ENCODE measurements at places on chromosomes 4 and X.
A peak's percentile ranks its signal among the peaks of the same experiment; 100 is the strongest.

- no peak overlapping the region for H3K4me3 ChIP-seq
- no peaks in the 10 kb centered on the region for H3K36me3 ChIP-seq
- H3K27me3 ChIP-seq = no peaks in the 10 kb centered on the region
- no peaks in the 10 kb centered on the region for H3K4me1 ChIP-seq
Measured at GRCh38 chrX:82087699-82088098, 885.8 kb downstream of the SH3BGRL start.

DNA sequence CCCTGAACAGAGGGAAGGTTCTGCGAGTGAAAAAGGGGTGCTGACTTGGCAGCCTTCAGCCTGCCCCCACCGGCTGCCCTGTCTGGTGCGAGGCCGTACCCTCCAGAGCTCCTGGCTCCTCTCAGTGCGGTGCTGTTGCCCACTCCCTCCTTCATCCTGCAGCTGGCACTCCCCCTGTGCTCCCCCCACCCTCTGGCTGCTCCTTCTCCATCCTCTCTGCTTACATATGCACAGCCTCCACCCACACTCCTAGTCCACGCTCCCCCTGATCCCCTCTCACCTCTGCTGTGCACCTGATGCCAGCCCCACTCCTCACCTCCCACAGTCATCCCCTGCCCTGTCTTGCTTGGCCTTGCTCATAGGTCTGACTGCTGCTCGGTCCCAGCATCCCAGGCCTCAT lies 9.9 kb downstream of the MAN2B2 start:
- no peak for DNase-seq
- no peak overlapping the region for H3K4me3 ChIP-seq
- no peak overlapping the region for H3K27ac ChIP-seq
- no peaks in the 10 kb centered on the region for H3K36me3 ChIP-seq

DNA sequence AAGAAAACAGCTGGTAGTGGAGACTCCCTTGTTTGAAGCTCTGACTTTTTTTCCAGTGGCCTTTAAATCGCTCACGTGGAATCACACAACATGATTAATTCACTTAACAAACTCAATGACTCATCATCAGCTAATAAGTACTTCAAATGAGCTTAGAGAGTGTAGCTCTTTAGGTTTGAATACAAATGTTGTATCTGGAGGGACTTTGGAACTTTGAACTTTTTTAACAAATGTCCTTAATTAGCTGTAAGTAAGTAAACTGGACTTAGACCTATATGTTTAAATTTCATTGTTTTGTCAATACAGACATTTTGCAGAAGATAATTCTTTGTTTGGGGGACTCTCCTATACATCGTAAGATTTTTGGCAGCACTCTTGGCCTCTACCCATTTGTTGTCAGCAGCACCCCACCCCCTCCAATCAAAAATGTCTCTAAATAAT lies 581.1 kb downstream of the SPRY1 start:
- H3K4me1 ChIP-seq = no peaks in the 10 kb centered on the region
- H3K4me3 ChIP-seq = no peak overlapping the region
- no peak for DNase-seq
- H3K27ac ChIP-seq = no peak overlapping the region
- H3K27me3 ChIP-seq = no peaks in the 10 kb centered on the region

DNA sequence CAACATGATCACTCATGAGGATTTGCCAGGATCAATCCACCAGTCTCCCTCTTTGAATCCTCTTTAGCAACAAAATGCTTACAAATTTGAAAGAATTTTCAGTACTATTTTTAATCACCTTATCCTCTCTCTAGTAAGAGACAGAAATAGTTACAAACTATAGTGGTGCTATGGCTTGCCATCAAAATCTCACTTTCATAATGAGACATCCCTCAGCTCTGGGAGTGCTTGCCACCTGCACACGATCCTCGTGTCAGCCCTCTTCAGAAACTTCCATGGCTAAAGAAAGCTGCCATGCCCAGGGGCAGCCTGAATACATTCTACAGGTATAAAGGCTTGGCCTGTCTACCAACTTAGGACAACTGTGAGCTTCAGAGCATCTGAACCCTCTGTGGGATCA lies 5.1 kb upstream of the DHX15 start:
- H3K27me3 ChIP-seq = no peaks in the 10 kb centered on the region
- H3K4me3 ChIP-seq = no peak overlapping the region
- H3K27ac ChIP-seq = no peak overlapping the region
- H3K36me3 ChIP-seq = no peaks in the 10 kb centered on the region
- no peak for DNase-seq

DNA sequence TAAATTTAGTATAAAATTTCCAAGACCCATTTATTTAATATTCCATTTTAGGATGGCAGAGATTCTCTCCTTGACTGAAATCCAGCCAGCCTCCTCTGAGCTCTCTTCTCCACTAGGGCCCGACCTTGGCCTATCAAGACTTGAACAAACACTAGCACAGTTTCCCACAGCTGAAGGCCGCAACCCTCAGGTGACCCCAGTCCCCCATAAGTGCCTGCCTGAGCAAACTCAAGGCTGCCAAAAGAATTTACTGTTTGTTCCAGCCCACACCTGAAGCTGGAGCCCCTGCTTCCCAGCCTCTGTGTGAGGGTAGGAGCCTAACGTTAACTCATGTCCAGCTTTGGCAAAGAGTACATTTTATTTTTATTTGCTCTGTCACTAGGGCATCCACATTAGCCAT lies 629.0 kb upstream of the ZFP42 start:
- no peak overlapping the region for H3K4me3 ChIP-seq
- H3K27me3 ChIP-seq = no peaks in the 10 kb centered on the region
- DNase-seq = no peak
- no peaks in the 10 kb centered on the region for H3K4me1 ChIP-seq
- H3K27ac ChIP-seq = no peak overlapping the region
- H3K36me3 ChIP-seq = no peaks in the 10 kb centered on the region

- H3K36me3 ChIP-seq = peaks cover 3% of the 10 kb centered on the region
- H3K27ac ChIP-seq = no peak overlapping the region
- no peaks in the 10 kb centered on the region for H3K4me1 ChIP-seq
Measured at GRCh38 chr4:41665636-41666207, 82.8 kb downstream of the PHOX2B start.

DNA sequence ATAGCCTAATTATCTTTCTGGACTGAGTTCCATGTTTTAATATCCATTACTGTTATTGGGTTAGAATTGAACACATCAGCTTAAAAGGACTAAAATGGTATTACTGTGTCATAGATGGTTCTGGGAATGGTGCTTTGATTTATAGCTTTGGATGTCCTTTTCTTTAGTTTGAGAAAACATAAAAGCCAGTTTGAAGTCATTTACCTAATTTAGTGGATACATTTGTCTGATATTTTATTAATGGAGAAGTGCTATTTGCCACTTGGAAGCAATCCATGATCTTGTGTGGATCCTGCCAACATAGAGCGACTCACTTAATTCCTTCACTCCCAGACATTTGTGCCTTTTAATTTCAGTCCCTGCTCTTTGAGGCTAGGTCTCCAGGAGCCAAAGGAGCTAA lies 212.4 kb upstream of the PACRGL start:
- no peaks in the 10 kb centered on the region for H3K27me3 ChIP-seq
- H3K4me3 ChIP-seq = no peak overlapping the region
- DNase-seq = no peak
- H3K36me3 ChIP-seq = no peaks in the 10 kb centered on the region
- no peaks in the 10 kb centered on the region for H3K4me1 ChIP-seq

GRCh38 chr4:100306018-100306417 lies 115.8 kb upstream of the DDIT4L start:
- no peaks in the 10 kb centered on the region for H3K27me3 ChIP-seq
- no peaks in the 10 kb centered on the region for H3K36me3 ChIP-seq
- DNase-seq = no peak
- no peak overlapping the region for H3K27ac ChIP-seq
- H3K4me1 ChIP-seq = no peaks in the 10 kb centered on the region

DNA sequence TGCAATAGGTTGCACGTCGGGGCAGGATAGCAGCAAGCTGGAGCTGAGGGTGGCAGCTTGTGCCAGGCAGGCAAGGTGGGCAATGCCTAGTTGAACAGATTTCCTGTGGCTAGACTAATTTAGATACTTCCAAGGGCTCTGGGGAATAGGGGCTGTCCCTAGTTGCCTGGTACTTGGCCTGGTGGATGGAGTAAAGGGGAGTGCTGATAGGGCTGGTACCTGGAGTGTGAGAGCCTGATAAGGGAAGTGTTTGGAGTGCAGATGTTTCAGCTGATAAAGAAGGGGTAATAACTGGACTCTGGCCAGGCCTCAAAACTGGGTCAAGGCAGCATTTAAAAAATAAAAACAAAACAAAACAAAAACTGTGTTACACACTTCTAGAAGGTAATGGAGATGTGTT lies 665.5 kb downstream of the CCSER1 start:
- H3K4me1 ChIP-seq = no peaks in the 10 kb centered on the region
- H3K4me3 ChIP-seq = no peak overlapping the region
- H3K27me3 ChIP-seq = no peaks in the 10 kb centered on the region
- no peaks in the 10 kb centered on the region for H3K36me3 ChIP-seq

- H3K4me3 ChIP-seq = no peak overlapping the region
- H3K27ac ChIP-seq = no peak overlapping the region
- H3K4me1 ChIP-seq = no peaks in the 10 kb centered on the region
- H3K36me3 ChIP-seq = no peaks in the 10 kb centered on the region
- no peak for DNase-seq
Measured at GRCh38 chrX:69173906-69174305, 8.7 kb upstream of the PJA1 start.

GRCh38 chrX:130830599-130831346 lies 72.2 kb downstream of the ENOX2 start:
- no peak overlapping the region for H3K4me3 ChIP-seq
- DNase-seq = no peak
- H3K4me1 ChIP-seq = no peaks in the 10 kb centered on the region
- no peak overlapping the region for H3K27ac ChIP-seq
- H3K36me3 ChIP-seq = no peaks in the 10 kb centered on the region

DNA sequence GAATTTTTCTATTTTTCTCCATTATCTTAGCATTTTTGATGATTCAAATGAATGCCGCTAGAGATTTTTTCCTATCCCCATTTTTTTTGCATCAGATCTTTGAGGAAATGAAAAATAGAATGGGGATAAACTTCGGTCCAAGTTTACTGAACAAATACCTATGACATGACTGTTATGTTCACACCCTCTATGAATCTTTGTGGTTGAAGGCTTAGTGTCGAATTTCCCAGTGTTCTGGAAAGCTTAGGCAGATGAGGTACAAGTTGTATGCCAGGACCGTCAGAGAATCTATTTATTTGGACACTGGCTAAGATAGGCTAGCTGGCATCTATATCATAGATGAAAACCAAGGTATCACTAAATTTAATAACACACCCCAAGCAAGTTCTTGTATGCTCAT lies 123.4 kb downstream of the SPCS3 start:
- H3K4me1 ChIP-seq = no peaks in the 10 kb centered on the region
- DNase-seq = no peak
- H3K27me3 ChIP-seq = no peaks in the 10 kb centered on the region
- no peaks in the 10 kb centered on the region for H3K36me3 ChIP-seq

- H3K27ac ChIP-seq = no peak overlapping the region
- H3K4me1 ChIP-seq = no peaks in the 10 kb centered on the region
- no peak overlapping the region for H3K4me3 ChIP-seq
Measured at GRCh38 chr4:150402871-150403272, 179.1 kb upstream of the MAB21L2 start.

GRCh38 chr4:105148356-105148755 lies 1.7 kb downstream of the TET2 start:
- no peaks in the 10 kb centered on the region for H3K27me3 ChIP-seq
- no peaks in the 10 kb centered on the region for H3K36me3 ChIP-seq
- no peak for DNase-seq
- no peak overlapping the region for H3K27ac ChIP-seq
- H3K4me1 ChIP-seq = peaks cover 7% of the 10 kb centered on the region
- H3K4me3 ChIP-seq = peak overlapping the region; percentile 81

GRCh38 chr4:90926957-90927356 lies 799.8 kb downstream of the CCSER1 start:
- H3K4me3 ChIP-seq = no peak overlapping the region
- H3K27ac ChIP-seq = no peak overlapping the region
- no peaks in the 10 kb centered on the region for H3K27me3 ChIP-seq
- no peaks in the 10 kb centered on the region for H3K36me3 ChIP-seq
- H3K4me1 ChIP-seq = no peaks in the 10 kb centered on the region
- no peak for DNase-seq

DNA sequence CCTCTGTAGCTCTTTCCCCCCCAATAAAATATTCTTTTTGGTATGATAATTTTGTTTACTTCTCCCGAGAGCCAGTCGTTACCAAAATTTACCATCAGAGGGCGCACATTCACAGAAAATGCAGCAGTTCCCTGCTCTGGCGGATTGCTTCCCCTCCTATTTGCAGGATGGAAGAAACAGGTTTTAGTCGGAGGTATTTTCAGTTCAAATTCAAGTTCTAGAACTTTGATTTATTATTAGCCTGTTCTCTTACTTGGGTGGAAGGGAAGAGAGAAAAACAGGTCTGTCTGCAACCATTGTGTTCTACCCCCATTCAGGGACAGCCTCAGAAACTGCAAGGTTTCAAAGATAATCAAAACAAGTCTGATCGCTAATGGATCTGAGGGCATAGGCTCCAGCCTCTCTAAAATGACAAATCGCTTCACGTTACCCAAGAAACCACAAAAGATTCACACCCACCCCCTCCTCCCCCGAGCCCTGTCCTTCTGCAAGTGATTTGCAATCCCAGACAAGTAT lies 263.8 kb upstream of the RPS6KA3 start:
- no peak overlapping the region for H3K27ac ChIP-seq
- H3K4me1 ChIP-seq = no peaks in the 10 kb centered on the region
- peak; percentile 26 for DNase-seq
- peak overlapping the region; percentile 7 for H3K4me3 ChIP-seq

GRCh38 chrX:65985922-65986588 lies 53.8 kb downstream of the VSIG4 start:
- H3K27me3 ChIP-seq = no peaks in the 10 kb centered on the region
- H3K36me3 ChIP-seq = no peaks in the 10 kb centered on the region
- H3K4me1 ChIP-seq = no peaks in the 10 kb centered on the region

- no peaks in the 10 kb centered on the region for H3K36me3 ChIP-seq
- no peak overlapping the region for H3K27ac ChIP-seq
- H3K27me3 ChIP-seq = no peaks in the 10 kb centered on the region
- DNase-seq = no peak
Measured at GRCh38 chr4:79982601-79983322, 90.3 kb downstream of the ANTXR2 start.

GRCh38 chrX:39144956-39145355 lies 343.7 kb downstream of the MID1IP1 start:
- no peak for DNase-seq
- H3K4me1 ChIP-seq = no peaks in the 10 kb centered on the region
- no peaks in the 10 kb centered on the region for H3K27me3 ChIP-seq
- H3K27ac ChIP-seq = no peak overlapping the region

GRCh38 chrX:50813843-50814661 lies at the start of gene SHROOM4:
TSS of gene SHROOM4 (minus strand) at chrX:50814194. CDS start at chrX:50814018, 176 bp downstream.
- H3K36me3 ChIP-seq = no peaks in the 10 kb centered on the region
- peak within 1 kb of the TSS; percentile 69 for H3K27ac ChIP-seq
- peak within 1 kb of the TSS; percentile 72 for H3K4me3 ChIP-seq
- no peak for DNase-seq
- H3K4me1 ChIP-seq = no peaks in the 10 kb centered on the region

Data from breast epithelium (tissue), 4 donors.